CD4-positive, alpha-beta T cell treated with Interleukin-4 for 1 hour (primary cell): ENCODE measurements at places on chromosomes 12 and 14.

GRCh38 chr12:9736936-9737705 is 4.2 kb upstream of the CLECL1 start:
- no peak for DNase-seq

DNA sequence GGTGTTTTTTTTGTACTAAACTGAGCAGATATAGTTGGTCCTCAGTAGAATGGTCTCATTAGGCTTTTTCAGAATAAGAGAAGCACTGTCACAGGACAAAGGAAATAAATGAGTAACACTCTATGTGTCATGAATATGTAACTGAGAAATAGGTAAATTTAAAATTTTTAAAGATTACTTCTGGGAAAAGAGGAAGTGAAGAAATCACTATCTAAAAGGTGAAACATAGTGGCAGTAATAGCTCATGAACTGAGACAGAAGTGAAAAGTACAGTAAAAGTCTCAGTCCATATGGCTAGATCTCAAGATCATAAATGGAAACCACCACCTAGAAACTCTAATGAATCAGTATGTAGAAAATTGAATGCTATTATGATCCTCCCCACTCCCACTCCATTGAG is 89.3 kb upstream of the TTC7B start:
- DNase-seq = no peak

GRCh38 chr12:12612358-12612757 is 682 bp downstream of the CREBL2 start:
- DNase-seq = no peak

GRCh38 chr14:91154851-91155625 is 41.2 kb downstream of the DGLUCY start:
- DNase-seq = no peak

DNA sequence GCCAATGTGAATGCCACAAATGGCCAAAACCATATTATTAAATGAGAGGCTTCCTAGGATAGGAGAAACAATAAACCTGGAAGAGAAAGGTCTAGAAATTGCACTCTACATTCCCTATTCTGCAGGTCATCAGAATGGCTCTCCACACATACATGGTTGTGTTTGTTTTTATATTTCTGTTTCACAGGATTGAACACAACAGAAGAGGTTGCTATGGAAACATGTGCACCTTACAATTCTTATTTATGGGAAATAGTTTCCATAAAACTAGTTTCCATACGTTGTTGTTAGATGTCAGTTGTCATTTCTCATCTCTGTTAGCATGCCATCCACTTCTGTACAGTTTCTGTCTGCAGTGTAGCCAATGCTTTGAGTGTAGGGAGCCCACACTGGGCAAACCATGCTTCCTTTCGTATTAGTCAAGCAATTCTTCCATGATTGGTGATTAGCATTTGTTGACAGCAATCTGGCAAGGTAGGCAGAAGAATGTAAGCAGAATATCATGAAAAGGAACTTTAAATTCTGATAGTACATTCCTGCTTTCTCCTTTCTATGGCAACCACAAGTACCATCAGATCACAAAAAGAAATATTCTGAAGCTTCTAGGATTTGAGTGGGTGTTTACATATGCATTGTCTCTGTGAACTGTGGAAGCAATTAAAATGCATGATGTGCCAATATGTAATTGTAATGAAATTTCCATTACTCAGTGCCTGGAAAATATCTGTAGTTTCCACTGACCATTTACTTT is 141.6 kb upstream of the AVPR1A start:
- DNase-seq = no peak

DNA sequence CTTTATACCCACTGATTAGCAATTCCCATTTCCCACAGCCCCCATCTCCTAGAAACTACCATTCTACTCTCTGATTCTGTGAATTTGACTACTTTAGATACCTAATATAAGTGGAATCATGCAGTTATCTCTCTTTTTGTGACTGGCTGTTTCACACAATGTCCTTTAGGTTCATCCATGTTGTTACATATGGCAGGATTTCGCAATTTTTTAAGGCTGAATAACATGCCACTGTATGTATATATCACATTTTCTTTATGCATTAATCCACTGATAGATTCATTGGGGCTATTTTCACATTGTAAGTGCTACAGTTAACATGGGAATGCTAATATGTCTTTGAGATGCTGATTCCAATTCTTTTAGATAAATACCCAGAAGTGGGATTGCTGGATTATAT is 11.8 kb upstream of the TBK1 start:
- no peak for DNase-seq

DNA sequence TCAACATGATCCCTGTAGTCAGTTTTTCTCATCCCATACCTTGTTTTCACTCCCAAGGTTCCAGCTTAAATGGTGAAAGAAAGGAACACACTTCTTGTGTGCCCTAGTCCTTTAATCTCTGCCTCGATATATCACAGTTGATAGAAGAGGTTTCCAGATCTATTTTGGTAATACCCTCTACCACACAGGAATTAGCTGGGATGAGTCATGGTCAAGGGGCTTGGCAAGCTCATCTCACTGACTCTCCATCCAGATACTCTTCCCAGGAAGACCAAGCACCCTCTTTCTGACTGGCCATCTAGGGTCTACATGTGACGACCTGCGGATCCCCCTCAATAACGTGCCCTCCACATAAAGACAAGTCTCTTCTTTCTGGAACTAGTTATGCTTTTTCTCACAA is 277.9 kb downstream of the ITPR2 start:
- no peak for DNase-seq

DNA sequence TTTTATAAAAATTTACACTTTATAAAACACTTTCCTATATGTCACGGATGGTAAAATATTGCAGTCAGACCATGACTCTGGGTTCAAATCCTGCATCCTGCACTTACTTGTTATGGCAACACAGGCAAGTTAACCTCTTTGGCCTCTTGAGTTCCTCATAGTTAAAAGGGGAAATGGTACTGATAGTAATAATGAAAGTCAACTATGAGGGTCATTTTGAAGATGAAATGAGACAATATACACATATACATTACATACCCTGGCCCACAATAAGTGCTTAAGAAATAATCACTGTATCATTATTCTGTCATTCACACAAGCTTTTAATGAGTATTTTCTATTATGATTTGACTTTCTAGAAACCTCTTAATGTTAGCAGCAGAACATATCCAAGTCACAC is 64.4 kb downstream of the C12orf42 start:
- DNase-seq = no peak

- DNase-seq = no peak
Observed at GRCh38 chr14:24837280-24838046, 203.5 kb upstream of the GZMB start.

DNA sequence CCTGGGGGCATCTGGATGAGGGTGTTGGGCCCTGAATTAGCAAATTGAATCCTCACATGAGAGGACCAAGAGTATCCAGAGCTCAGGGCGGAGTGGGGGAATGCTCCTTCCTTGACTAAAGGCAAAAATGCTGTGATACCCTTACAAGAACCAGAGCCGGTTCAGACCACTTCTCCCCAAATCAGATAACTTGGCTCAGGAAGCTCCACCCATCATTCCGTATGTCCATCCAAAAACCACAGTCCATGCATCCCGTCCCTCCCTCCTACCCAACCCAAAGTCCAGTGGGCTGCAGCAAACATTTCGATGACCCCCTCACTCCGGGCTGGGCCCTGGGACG is 22.4 kb downstream of the DIO3 start:
- DNase-seq = no peak

DNA sequence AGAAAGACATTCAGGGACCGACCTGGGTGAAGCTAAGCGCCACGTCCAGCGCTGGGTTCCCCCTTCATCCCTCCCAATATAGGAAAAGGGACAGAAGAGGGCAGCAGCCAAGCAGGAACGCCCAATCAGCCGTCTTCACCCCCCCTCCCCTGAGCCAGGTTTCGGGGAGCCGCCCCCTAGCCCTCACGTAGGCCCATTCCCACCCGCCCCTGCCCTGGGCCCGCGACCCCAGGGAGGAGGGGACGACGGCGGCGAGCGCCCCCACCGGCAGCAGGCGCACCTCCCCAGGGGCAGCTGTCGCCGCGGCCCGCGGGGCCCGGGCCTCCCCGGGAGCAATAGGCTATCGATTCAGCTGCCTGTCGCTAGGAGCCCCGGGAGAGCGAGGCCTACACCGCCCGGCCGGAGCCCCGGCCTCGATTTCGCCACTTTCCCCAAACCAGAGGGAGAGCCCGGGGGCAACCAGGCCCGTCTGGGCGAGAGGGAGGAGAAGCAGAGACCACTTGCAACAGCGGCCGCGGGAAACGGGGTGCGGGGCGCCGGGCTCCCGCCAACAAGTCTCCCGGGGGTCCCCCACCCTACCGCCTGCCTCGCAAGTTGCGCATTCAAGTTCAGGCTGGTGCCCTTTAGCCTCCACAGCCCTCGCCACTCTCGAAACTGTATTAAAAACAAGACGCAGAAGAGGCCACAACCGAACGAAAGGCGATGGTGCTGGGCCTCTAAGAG is 1.3 kb downstream of the DCAF5 start:
- peak; percentile 84 for DNase-seq

DNA sequence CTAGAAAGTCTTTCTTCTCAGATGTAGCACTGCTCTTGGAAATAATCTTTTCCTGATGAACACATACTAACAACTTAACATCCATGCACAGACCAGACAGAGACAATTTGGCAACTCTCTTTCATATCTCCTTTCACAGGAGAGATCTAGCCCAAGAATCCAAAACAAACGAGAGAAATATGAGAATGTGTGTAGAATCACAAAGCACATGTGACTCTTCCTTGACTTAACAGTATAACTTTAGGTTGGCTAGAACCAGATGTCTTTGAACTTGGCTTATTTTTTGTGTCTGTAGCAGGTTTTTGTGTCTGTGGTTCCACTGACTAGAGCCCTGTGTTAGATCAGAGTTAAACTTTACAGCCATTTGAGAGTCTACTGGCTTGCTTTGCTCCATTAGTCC is 114.2 kb downstream of the STXBP6 start:
- DNase-seq = no peak

GRCh38 chr12:106123110-106123509 is 15.6 kb downstream of the NUAK1 start:
- DNase-seq = no peak

DNA sequence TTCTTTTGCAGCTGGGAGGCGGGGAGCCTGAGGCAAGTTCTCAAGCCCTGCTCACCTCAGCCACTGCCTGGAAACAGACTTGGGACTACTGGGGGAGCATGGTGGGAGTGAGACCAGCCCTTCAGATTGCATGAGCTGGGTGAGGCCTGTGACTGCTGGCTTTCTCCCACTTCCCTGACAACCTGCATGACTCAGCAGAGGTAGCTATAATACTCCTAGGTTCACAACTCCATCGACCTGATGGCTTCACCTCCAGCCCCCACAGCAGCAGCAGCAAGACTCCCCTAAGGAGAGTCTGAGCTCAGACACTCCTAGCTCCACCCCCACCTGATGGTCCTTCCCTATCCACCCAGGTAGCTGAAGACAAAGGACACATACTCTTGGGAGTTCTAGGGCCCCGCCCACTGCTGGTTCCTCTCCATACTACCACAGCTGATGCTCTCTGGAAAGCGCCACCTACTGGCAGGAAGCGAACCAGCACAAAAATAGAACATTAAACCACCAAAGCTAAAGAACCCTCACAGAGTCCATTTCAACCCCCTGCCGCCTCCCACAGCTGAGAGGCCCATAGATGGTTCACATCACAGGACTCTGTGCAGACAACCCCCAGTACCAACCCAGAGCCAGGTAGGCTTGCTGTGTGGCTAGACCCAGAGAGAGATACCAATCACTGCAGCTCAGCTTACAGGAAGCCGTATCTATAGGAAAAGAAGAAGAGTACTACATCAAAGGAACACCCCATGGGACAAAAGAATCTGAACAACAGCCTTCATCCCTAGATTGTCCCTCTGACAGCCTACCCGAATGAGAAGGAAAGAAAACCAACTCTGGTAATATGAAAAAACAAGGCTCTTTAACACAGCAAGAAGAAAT is 68.7 kb downstream of the RPAP3 start:
- peak; percentile 42 for DNase-seq

DNA sequence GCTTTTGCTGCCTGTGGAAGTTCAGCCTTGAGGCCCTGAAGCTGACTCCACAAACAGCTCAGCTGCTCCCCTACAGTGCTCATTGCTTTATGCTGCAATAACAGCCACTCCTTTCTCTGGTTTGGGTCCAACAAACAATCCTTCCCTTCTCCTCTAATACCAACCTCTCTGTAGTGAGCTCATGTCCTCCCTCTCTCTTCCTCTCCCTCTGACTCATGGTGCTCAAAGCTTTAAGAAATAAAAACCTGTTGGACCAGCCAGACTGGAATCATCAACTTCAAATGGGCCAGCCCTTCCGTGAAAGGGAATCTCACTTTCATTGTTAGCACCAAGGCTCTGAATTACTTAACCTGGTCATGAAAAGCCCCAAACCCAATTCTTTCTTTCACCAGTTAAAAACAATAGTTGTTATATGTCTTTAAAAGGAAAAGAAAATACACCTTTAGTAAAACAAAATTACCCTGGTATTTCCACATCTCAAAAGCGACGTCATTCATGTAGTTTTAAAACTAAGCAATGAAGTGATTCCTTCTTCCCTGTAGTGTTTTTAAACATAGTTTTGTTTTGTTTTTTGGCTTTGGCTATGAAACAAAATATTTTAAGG is 126.4 kb downstream of the DUSP6 start:
- no peak for DNase-seq

- no peak for DNase-seq
Observed at GRCh38 chr12:102874819-102875218, 42.2 kb downstream of the PAH start.

- DNase-seq = no peak
Observed at GRCh38 chr12:2198005-2198501, 145.3 kb downstream of the CACNA1C start.

- no peak for DNase-seq
Observed at GRCh38 chr12:115960868-115961802, 316.4 kb downstream of the MED13L start.

DNA sequence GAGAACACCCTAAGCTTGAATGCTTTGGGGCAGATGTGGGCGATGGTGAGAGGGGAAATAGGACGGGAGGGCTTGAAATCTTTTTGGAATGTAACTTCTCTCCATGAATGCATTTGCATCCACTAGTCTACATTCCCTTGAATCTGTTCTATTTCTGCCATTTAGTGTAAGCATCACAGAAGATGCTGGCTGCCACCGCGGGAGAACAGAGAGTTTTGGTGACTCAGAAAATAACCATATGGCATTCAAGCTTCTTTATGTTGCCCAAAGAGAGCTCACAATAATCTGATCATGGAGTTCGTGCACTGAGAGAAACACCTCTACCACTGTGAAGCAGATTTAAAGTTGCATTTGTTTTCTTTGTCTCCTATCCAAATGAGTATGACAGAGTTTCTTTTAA is 52.6 kb upstream of the OTX2 start:
- DNase-seq = no peak

- no peak for DNase-seq
Observed at GRCh38 chr12:24425601-24425970, 476.1 kb upstream of the SOX5 start.
